ENCODE measurements at places on chromosomes 7 and 10.

DNA sequence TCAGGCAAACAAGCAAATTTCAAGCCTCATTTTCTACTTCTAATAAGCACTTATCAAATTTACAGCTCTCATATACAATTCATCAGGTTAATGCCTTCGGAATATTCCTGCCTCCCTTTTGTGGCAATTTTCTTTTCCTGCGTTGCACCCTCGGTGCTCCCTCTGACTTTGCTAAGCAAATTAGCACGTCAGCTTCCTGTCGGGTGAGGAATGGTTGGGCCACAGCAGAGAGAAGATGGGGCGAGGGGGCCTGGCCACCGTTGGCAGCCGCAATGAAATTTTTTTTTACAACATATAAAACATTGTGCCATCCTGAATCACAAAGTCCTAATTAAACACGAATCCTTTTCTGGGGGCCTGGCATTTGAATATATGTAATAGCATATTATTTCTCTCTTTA, 28.1 kb downstream of the ELFN1 start:
- peak; percentile 29 for DNase-seq

GRCh38 chr7:3482147-3482921, 181.3 kb downstream of the SDK1 start:
- no peak for DNase-seq

- no peak for DNase-seq
Observed at GRCh38 chr7:73708961-73709549, 10.4 kb downstream of the STX1A start.

DNA sequence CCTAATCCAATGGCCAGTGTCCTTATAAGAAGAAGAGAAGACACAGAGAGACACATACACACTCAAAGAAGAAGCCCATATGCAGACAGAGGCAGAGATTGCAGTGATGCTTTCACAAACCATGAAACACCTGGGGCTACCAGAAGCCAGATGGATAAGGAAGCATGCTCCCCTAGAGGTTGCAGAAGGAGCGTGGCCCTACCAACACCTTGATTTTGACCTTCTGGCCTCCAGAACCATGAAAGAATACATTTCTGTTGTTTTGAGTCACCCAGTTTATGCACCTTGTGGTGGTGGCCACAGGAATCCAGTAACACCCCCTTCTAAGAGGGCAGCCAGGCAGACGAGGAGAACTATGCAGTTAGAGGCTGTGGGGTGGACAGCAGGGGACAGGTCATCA, 43.5 kb downstream of the AOC1 start:
- DNase-seq, result no peak

Data from type B pancreatic cell (in vitro differentiated cells).